ENCODE measurements at places on chromosomes 2 and 18.
A peak's percentile ranks its signal among the peaks of the same experiment; 100 is the strongest.

- DNase-seq: no peak
Observed at GRCh38 chr2:226552571-226553285, 246.9 kb downstream of the IRS1 start.

DNA sequence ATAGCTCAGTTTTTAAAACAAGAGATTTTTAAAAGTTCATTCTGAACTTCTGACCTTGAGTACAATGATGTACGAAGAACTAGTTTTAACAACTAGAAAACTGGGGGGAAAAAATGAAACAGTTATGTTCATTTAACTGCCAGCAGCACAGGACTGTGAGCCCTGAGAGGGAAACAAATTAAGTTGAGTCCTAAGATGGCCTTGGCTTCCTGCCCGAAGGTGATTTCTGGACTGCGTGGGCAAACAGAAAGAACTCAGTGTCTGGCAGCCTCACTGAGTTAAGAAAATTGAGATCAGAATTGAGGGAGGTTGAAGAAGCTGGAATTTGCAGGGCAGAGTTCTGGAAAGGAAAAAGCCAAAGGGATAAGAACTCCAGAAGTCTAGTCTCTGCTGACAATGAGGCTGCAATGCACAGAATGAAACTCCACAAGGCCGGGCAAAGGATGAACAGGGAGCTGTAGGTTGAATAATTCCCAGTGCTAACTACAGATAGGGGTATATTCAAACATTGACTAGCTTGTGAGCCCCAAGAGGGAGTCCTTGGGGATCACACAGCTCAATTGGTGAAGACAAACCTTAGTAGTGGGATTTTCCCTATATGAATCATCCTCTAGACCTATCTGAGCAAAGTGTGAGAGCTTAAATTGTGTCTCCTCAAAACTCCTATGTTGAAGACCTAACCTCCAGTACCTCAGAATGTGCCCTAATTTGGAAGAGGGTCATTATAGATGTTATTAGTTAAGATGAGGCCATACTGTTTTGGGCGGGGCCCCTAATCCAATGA lies 13.1 kb upstream of the CRACDL start:
- no peak for DNase-seq

DNA sequence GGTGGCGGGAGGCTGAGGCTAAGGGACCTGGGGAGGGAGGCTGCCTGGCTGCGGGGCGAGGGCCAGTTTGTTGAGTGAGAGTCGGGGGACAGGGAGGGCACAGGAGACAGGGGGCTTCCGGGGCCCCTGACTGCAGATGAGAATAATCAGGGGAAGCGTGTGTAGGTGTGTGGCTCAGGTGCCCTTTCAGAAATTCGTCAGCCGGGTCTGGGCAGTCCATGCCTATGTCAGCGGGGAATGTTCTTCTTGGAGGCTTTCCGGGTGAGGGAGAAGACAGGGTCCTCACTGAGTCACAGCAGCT lies 52.3 kb upstream of the OTOF start:
- no peak for DNase-seq

GRCh38 chr2:183148955-183149354 lies 24.7 kb downstream of the NUP35 start:
- DNase-seq: no peak

DNA sequence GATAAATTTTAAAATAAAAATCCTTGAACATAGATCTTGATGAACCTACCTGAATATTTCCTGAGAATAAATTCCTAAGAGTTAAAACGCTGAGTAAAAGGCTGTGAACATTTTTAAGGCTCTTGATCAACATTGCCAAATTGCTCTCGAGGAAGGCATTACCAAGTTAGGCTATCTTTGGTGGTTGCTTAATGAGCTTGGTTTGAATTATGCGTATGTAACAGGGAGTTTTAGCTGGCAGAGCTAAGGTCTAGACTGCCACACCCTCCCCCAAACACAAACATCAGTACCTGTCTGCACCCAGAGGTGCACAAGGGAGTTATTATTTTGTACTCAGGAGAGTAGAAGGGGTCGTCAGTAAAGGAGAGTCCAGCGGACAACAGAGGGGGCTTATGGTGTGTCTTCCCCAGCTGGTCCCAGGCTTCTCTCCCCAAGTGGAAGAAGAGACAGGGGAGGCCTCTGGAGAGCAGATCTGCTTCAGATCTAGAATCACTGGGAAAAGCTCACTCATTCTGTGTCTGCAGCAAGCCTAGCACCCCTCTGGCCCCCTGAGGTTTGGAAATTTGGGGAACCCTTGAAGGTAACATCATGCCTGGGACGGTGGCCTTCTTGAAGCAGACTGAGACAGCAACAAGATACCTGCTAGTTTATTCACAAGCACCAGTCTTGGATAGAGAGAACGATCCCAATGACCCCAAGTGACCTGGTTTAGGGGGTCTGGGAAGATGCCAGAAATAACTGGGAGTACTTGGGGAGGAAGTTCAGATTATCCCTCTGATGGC lies 197.2 kb upstream of the ID2 start:
- DNase-seq: peak; percentile 26

- DNase-seq: no peak
Observed at GRCh38 chr18:58993260-58993659, 128.6 kb downstream of the ZNF532 start.

GRCh38 chr2:188596054-188596453 lies 304.4 kb downstream of the GULP1 start:
- no peak for DNase-seq
